ENCODE measurements at places on chromosomes 11 and 22. TPM values are rescaled to one million over a fixed set of nuclear protein-coding genes. Genes with fewer than 3 reads are reported as not detected.

The KCNE3 gene
- 22.0 TPM for polyA plus RNA-seq

The MOGAT2 gene
- 28.2 TPM for polyA plus RNA-seq

The C11orf24 gene
- polyA plus RNA-seq = 40.6 TPM

The MS4A6A gene
- polyA plus RNA-seq = 113 TPM

The PNPLA5 gene
- not detected for polyA plus RNA-seq

The MAFF gene
- 18.5 TPM for polyA plus RNA-seq

The HOATZ gene
- not detected for polyA plus RNA-seq

The OR10D3 gene
- polyA plus RNA-seq = not detected

The TTC36 gene
- polyA plus RNA-seq = not detected

The SLC5A12 gene
- polyA plus RNA-seq = under 0.01 TPM

The RIBC2 gene
- polyA plus RNA-seq = 1.5 TPM

The APOL1 gene
- 64.0 TPM for polyA plus RNA-seq

The GAL gene
- polyA plus RNA-seq = not detected

The RAB38 gene
- polyA plus RNA-seq = 1.3 TPM

Data from sigmoid colon (tissue), 7 donors.